A549 (cell line): ENCODE measurements at places on chromosomes 1 and 21.

DNA sequence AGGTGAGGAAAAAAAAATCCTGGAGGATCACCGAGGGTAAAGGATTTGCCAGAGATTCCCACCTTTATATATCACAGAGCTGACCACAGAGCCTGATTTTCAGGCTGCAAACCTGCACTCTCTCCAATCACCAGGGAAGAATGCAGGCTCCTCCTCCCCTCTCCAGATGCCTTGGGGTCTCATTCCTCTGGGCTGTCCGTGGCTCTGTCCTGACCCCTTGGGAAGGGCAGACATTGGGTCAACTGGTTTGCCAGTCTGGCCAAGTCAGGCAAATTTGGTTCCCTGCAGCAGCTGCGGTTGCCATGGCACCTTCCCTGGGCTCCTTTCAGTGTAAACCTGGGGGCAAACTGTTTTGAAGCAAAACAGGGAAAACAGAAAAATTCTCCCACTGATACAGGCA lies 11.6 kb upstream of the OPRD1 start:
- DNase-seq = no peak

DNA sequence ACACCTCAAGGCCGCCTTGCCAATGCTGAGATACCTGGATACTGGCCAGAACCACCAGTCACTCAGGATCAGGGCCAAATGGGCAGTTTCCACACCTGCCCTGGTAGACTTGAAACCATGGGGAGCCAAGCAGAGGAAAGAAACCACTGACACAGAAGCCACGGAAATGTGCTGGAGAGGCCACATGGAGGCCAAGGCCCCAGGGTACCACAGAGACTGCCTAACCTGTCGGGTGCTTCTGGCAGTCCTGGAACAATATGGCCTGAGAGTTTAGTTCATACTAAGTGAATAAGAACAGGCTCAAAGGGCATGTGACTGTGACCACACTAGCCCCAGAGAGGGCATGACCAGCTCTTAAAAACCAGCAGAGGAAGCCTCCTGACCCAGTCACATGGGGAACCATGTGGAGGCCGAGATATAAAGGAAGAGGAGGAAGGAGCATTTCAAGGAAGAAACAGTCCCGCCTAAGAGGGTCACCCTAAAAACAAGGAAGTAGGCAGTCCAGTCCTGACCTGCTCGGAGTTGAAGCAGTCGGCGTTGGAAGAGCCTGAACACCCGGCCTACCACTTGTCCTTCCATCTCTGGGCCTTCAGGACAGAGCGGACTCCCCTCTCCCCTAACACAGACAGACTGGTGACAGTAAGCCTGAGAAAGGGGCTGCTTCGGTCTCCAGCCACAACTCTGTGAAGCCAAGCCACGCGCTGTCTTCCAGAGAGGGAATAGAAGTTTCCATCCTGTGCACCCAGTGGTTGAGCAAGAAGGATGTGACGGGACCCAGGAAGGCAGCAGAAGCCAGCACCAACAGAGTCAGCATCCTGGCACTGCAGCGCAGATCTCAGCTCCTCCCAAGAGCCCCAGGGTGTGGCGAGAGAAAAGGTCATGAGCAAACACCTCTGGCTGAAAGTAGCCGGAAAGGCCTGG lies at the start of gene DENND2D:
TSS of gene DENND2D (minus strand) at position 766 of the 921 bp plus-strand sequence. CDS start at position 579, 187 bp downstream.
- DNase-seq = no peak

DNA sequence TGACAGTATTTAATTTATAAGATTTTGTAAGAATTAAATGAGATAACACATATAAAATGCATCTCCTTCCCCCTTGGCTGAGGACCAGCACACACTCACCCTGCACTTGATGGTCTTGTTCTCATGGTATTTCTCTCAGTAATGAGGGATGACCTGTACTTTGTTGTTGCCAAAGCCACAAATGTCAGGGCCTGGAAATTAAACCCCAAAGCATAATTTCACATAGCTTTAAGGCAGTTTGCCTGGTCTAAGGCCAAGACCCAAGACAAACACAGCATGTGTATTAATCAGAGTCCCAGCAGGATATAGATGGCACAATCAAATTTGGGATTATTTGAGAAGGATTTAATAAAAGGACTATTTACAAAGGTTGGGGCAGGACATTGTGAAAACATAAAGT lies 48.6 kb upstream of the EPS15 start:
- DNase-seq = no peak

- no peak for DNase-seq
Observed at GRCh38 chr1:201335901-201336300, 41.6 kb downstream of the TNNT2 start.

GRCh38 chr1:29708381-29708780 lies 472.1 kb downstream of the PTPRU start:
- DNase-seq = peak; percentile 19

GRCh38 chr1:30762930-30763650 lies 5.5 kb upstream of the LAPTM5 start:
- DNase-seq = no peak

DNA sequence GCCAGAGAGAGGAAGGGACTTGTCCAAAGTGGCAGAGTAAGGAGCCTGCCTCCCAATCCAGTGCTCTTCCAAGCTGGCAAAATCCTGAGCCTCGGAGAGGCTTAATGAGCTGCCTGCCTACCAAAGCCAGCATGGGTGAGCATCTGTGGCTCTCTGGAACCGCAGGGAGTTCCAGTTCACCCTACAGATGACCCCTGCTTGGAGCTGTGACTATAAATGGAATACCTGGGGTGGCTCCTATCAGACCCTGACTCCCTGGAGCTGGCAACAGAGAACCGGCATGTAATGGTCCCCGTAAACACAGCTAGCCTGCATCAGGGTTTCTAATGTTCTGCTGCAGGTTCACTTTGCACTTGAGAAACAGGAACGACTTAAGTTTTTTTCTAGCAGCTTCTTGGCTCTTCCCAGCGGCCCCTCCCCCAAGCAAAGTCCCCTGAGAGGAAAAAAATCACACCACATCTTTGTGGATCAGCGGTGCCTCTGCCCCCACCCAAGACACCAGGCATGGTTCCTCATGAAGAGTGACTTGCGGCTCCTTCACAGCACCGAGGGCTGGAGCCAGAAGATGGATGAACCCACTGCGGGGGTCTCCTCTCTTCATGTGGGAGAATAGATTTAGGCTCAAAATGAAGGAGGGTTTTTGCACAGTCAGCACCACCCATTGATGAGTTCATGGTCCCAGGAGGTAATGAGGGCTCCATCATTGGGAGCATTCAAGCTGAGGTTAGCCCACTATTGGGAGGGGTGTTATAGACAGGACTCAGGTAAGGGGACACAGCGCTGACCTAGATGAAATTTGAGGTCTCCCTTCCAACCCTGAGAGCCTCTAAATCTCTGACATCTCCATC lies 79.0 kb downstream of the SYT2 start:
- no peak for DNase-seq

- no peak for DNase-seq
Observed at GRCh38 chr1:39268112-39268581, 63.7 kb downstream of the MACF1 start.

DNA sequence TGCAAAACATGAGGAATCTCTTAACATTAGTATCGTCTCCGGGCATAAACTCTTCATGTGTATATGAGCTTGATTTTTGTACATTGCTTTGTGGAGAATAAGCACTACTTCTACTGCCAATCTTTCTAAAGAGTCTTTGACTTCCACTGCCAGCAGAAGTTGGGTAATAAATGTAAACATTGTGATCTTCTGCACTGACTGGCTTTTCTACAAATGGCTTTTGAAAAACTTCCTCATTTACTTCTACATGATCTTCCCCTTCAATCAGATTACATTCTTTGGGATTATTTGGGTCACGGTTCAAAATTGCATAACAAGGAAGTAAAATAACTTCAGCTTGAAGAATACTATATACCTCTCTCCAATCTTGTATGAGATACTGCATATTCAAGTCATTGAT lies 30.4 kb upstream of the SLC44A5 start:
- DNase-seq = no peak

DNA sequence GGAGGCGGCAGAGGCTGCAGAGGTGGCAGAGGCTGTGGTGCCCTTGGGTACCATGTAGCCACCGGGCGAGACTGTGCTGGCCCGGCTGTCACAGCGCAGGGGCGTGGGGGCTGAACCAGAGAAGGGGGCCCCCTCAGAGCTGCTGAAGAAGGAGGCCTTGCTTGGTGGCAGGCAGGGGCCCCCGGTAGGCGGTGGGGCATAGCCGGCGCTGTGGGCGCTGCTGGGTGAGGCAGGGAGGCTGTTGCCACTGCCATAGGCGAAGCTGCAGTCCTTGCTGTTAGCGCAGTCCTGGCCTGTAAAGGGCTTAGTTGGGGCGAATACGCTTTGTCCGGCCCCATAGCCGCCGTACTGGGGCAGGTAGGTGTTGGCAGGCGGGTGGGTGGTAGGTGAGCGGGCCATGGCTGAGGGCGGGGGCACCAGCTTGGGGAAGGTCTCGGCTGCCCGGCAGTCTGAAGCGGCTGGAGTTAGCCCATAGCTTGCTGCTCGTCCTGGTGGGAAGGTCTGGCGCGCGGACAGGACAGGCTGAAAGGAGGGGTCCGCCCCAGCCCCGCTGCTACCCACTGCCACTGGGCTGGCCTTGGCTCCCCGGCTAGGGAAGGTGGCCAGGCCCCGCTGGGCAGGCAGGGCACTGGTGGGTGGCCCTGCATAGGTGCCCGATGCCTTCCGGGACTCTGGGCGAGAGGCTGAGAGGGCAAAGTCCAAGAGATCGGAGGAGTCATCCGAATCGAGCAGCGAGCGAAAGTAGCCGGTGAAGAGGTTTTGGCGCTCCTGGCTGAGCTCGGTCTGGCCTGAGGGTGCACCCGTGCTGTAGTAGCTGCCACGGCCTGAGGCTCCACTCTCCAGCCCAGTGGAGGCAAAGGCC lies 54.9 kb downstream of the AHDC1 start:
- DNase-seq = no peak

DNA sequence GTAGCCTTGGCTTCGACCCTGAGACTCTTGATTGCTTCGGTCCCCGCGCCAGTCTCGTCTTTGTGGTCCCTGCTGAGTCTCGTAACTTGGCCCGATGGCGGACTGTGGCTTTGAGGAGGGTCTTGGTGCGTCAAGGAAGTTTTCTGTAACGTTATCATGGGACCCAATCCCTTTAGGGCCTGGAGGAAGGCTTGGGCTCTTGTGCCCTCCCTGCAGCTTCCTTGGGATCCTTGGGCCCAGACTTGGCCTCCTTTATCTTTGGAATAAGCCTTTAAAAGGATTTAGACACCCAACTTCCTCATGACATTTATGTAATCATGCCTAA lies 371 bp downstream of the ZMPSTE24 start:
- no peak for DNase-seq

- peak; percentile 20 for DNase-seq
Observed at GRCh38 chr1:54681358-54681757, 34.3 kb upstream of the TTC4 start.

GRCh38 chr1:153293851-153294250 lies 18.9 kb downstream of the PGLYRP3 start:
- no peak for DNase-seq

- peak; percentile 3 for DNase-seq
Observed at GRCh38 chr1:58065520-58065919, 481.0 kb downstream of the OMA1 start.

- no peak for DNase-seq
Observed at GRCh38 chr1:94592571-94592920, 51.0 kb upstream of the F3 start.

GRCh38 chr1:3642919-3643675 lies 6.8 kb downstream of the WRAP73 start:
- DNase-seq = no peak

DNA sequence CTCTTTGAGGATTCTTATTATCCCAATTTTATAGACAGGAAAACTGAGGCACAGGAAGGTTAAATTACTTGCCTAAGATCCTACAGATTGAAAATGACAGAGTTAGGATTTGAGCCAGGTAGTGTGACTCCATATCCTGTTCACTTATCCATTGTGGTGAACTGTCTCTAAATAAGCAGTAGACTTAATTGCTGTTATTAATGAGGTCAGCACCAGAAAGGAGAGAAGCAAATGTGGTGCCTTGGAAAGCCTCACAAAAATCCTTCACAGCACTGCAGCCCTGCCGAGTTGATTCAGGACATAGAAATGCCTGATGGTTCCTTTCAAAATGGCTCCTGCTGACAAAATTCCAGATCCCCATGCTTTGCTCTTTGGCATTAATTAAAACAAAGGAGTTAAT lies 193.3 kb upstream of the BEND5 start:
- no peak for DNase-seq

DNA sequence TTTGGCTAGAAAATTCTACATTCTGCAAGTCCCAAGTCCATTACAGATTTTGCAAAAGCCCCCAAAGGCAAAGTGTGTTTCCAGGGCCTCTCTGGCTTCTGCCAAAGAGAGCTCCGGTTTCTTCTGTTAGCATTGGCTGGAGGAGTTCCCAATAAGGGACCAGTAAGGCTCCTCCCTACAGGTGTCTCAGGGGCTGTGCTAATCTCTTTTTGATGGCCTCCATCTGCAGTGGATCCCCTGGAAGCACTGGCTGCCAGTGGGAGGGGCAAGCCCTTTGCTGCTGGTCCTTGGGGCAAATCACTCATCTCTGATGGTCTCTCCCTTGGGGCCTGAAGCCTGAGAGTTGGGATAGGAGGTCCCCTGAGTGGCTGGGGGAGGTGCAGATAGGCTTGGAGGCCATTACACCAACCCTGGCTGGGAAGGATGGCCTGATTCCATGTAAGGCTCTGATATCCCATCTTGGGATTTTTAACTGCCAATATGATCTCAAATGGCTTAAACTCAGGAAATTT lies 89.1 kb upstream of the USP24 start:
- no peak for DNase-seq

GRCh38 chr1:241229216-241229615 lies 127.8 kb downstream of the RGS7 start:
- no peak for DNase-seq

GRCh38 chr1:117061986-117062415 lies 1.9 kb downstream of the TTF2 start:
- DNase-seq = no peak

DNA sequence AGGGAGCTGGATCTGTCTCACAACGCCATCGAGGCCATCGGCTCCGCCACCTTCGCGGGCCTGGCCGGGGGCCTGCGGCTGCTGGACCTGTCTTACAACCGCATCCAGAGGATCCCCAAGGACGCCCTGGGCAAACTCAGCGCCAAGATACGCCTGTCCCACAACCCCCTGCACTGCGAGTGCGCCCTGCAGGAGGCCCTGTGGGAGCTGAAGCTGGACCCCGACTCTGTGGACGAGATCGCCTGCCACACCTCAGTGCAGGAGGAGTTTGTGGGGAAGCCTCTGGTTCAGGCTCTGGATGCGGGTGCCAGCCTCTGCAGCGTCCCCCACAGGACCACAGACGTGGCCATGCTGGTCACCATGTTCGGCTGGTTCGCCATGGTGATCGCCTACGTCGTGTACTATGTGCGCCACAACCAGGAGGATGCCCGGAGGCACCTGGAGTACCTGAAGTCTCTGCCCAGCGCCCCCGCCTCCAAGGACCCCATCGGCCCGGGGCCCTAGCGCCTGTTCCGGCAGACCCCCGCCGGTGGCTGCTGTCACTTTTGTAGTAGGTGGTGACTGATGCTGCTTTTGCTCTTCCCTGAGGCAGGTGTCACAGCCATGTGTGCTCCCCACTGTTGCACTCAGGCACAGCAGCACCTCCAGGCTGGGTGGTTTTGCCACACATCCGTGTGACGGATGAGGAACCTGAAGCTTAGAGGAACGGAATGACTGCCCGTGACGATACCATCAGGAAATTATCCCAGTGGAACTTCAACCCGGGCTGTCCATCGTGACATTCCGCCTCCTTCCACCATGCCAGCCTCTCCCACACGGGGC lies 1.8 kb downstream of the LRRC3 start:
- no peak for DNase-seq

- peak; percentile 79 for DNase-seq
Observed at GRCh38 chr1:156571919-156572662, at the start of gene IQGAP3. Gene IQGAP3 (minus strand): TSS chr1:156572565. CDS start chr1:156572529, 36 bp downstream.
